ENCODE measurements at places on chromosomes 6 and 20. TPM values are rescaled to one million over a fixed set of nuclear protein-coding genes. Genes with fewer than 3 reads are reported as not detected.

PARD6B gene
- 114 TPM for total RNA-seq

LHFPL5 gene
- 0.42 TPM for total RNA-seq

BPIFB2 gene
- total RNA-seq: not detected

CYP24A1 gene
- 665 TPM for total RNA-seq

SYCP2L gene
- total RNA-seq: 0.12 TPM

ME1 gene
- total RNA-seq: 14.5 TPM

All from Calu3 (cell line).